ENCODE measurements at places on chromosomes 1 and 21.

- DNase-seq, result no peak
Observed at GRCh38 chr1:230971771-230972170, 6.9 kb downstream of the TTC13 start.

DNA sequence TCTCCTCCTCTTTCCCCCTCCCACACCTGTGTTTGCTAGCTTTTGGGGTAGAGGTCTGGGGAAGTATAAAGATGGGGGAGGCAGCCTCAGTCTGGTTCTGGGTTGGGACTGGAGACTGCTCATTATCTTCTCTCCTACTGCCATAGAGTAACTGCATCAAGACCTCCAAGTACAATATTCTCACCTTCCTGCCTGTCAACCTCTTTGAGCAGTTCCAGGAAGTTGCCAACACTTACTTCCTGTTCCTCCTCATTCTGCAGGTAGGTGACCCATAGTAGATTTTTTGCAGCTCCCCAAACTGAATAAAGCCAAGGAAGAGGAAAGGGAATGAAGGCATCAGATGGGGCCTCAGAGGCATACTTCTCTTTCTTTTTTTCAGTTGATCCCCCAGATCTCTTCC, 5.3 kb downstream of the ATP8B2 start:
- no peak for DNase-seq

DNA sequence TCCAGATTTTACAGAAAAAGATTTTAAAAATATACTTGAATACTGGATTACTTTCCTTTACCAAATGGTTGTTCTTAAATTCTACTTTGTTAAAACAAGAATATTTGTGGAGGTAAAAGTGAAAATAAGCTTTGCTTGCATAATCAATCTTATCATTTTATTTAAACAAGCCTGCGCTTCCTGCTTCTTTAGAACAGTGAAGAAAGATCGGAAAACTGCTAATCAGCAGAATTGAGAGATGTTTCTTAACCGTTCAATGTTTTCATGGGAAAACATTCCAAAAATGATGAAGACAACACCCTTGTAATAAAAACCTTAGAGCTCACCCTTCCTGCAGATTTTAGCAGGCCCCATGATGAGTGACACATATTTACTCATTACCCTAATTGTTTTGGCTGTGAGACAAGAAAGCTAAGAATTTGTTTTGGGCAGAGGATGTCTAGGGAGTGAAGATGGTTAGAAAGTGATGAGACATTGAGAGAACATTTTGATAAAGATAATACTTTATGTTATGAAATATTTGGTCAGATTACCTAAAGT, 72.6 kb downstream of the TPR start:
- DNase-seq, result no peak

GRCh38 chr1:31421371-31422040, 8.5 kb downstream of the SERINC2 start:
- no peak for DNase-seq

GRCh38 chr21:42682661-42683210, 29.3 kb downstream of the PDE9A start:
- DNase-seq, result no peak

- DNase-seq, result no peak
Observed at GRCh38 chr1:53276902-53277281, 38.6 kb upstream of the MAGOH start.

GRCh38 chr1:107750364-107750959, 214.5 kb downstream of the VAV3 start:
- DNase-seq, result peak; percentile 27

- no peak for DNase-seq
Observed at GRCh38 chr1:209248649-209249279, 334.8 kb upstream of the CAMK1G start.

DNA sequence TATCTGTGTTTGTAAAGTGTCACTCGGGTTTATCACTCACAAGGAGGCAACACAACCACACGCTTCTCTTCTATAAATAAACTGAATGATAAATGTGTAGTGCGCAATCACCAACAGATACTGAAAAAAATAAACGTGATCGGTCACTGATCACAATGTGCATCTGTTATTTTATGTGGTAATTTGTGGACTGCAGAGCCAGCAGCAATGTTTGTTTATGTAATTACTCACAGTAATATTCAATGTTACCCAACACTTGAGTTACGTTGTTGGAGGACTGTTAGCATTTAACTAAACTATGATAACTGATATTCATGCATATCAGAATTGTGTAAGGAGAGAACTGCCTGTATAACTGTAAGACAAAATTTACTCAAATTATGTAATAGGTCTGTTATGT, 129.6 kb downstream of the USH2A start:
- DNase-seq, result no peak

DNA sequence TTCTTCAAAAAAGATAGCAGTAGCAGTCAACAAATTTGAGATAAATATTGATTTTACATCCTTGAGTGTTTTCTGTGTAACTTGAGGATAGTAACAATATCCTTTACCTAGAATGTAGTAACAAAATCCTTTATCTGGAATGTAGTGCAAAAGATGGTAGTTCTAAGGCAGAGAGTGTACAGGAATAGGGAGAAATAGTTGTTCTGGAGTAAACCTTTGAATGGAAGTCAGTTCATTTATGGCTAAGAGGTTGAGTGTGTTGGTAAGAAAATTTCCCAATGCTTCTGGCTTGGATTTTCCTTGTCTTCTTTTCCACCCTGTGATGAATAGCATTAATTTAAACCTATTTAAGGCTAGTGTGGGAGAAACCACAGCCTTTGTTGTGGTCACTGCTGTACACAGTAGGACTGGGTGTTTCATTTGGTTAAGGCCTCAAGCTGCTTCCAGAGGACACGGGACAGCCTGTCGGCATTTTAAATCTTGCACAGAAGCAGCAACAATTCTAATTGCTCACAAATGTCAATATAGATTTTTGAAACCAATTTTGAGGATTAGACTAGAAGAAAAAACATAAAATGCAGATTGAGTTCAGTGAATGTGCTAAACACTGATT, 11.3 kb downstream of the NFIA start:
- DNase-seq, result no peak
